ENCODE measurements at places on chromosomes 12 and 14.

DNA sequence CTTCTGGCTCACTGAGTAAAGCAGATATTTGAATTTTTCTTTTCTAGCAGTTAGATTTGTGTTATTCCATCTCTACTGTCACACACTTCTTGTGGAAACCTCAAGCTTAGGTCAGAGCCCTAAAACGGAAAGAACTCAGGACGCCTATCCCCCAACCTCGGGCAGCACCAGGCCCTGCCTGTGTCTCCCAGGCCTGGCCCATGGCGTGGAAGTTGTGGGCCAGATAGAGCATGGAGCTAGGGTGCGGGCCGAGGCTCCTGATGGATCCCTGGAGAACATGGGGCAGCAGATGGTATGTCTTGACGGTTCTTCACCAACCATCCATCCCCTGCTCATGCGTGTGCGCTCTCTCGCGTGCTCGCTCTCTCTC, 20.6 kb downstream of the P2RX4 start:
- no peak for DNase-seq

- no peak for DNase-seq
These were observed 121.5 kb downstream of the STXBP6 start for GRCh38 chr14:24928386-24928900.

DNA sequence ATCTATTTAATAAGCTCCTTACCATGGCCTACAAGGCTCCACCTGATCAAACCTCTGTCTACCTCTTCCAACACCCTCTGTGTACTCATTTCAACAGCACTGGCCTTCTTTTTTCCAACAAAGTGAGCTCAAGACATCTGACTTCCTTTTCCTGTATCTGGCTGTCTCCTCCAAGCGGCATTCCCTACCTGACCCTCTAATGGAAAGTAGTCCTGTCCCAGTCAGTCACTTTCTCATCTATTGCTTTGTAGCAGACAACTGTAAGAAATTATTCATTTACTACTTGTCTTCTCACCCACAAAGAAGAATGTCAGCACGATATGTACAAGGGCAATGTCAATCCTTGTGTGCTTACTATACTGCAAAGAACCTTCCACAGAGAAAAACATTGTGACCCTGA, 149.6 kb downstream of the MED13L start:
- no peak for DNase-seq

GRCh38 chr12:22115711-22116110, 69.7 kb downstream of the CMAS start:
- DNase-seq, result no peak

- no peak for DNase-seq
These were observed 45.6 kb upstream of the BCL2L14 start for GRCh38 chr12:12024911-12025682.

DNA sequence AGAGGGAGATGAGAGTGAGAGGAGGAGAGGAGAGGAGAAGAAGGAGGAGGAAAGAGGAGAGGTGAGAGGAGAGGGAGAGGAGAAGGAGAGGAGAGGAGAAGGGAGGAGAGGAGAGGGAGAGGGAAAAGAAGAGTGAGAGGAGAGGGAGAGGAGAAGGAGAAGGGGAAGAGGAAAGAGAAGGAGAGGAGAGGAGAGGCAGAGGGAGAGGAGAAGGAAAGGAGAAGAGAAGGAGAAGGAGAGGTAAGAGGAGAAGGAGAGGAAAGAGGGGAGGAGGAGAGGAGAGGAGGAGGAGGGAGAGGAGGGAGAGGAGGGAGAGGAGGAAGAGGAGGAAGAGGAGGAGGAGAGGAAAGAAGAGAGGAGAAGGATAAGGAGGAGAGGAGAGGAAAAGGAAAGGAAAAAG, 266.8 kb downstream of the ITPR2 start:
- DNase-seq, result no peak

- DNase-seq, result no peak
These were observed 107.0 kb downstream of the ETV6 start for GRCh38 chr12:11756523-11756922.

- DNase-seq, result no peak
These were observed 914 bp upstream of the CCND2 start for GRCh38 chr12:4272424-4273272.

GRCh38 chr12:6653342-6653741, 6.1 kb upstream of the ACRBP start:
- no peak for DNase-seq

GRCh38 chr14:74698465-74698864, 14.4 kb downstream of the AREL1 start:
- DNase-seq, result no peak

DNA sequence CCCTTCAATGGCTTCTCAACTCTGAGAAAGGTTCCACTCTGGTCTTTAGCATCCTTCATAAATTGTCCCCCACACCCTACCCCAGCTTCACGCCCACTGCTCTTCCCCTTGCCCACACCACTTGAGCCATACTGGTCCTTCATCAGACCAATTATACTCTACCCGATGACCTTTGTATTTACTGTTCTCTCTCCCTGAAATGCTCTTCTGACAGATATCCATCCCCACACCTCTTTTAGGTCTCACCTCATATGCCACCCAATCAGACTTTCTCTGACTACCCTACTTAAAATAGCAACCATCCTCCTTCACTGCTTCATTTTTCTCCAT, 135.7 kb downstream of the MED13L start:
- no peak for DNase-seq

DNA sequence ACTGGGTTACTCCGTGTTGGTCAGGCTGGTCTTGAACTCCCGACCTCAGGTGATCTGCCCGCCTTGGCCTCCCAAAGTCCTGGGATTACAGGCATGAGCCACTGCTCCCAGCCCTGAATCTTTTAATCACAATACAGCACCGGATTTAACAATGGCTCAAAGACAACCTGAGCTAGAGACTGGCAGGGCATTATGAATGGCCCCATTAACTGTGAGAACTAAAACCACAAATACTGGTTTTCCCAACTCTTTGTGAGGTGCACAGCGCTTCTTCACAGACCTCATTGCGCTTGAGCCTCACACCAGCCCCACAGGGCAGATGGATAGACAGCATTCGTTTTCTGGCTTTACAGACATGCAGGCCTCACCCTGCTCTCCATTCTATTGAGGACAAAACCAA, 107.0 kb upstream of the FKBP4 start:
- DNase-seq, result no peak

GRCh38 chr12:122811777-122812176, 23.5 kb upstream of the HIP1R start:
- no peak for DNase-seq

Measured in AG10803 (cell line).